Stimulated activated CD4-positive, alpha-beta T cell treated with anti-CD3 and anti-CD28 coated beads, TNF-alpha, amount 100 ng/mL, for 48 hours (primary cell): ENCODE measurements at places on chromosomes 6 and 20.

DNA sequence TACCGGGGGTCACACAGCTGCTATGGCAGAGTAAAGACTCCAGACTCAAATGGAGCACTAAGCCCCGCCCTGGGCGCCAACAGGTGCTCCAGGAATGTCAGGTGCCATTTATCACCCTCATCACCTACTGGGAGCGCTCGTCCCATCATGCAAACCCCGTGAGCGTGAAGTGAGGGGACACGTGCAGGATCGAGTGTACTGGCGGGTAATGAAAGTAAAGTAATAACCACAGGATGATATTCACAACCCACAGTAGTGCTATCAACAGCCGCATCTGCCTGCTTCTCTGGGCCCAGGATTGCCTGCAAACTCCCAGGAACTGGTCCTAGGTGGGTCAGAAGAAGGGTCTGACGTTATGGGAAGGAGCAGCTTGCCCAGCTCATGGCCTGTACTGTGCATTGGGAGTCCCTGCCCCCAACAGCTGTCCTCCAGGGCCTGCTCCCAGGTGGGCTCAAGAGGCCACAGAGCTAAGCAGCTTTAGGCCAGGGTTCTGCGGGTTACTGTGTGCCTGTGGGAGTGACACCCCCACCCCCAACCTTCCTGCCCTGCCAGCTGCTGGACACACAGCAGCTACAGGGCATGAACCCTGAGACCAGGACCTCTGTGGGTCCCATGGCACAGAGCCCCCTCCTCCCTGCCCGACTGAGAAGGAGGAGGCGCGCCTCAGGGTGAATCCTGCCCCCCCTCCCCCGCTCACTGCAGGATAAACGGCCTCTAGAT lies 120.5 kb upstream of the SULF2 start:
- DNase-seq = no peak

DNA sequence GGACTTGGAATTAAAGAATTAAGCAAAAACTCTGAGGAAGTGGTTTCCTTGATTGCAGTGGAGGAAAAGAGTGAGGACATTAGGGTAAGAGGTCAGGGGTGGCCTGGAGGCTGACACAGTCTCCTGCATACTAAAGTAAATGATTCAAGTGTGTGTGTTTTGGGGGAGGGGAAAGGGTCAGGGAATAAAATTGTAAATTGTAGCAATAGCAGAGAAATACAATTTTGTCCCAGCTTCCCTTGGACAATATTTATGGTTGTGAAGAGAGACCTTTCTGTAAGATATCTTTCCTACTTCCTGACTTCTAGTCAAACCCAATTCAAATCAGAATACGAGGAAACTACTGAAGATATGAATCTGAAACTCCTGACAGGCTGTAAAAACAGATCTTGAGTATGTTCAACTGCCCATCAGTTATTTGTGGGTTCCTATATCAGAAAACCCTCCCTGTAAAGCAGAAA lies 143.4 kb upstream of the HMGN3 start:
- DNase-seq = no peak

GRCh38 chr6:92688342-92688741 lies 731.0 kb downstream of the EPHA7 start:
- no peak for DNase-seq

DNA sequence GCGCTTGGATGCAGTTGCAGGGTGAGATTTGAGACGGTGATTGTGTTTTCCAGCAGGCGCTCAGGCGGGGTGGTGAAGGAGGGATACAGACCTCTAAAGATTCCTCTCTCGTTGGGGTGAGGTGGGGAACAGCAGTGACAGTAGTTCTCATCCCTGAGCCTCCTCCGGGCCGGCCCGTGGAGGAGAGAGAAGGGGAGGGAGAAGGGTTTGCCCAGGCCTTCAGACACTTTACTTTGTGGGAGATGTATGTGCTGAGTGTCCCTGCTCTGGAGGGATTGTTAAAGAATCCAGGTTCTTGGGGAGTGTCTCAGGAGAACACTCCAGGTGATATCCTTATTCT lies 41.0 kb downstream of the PSMB9 start:
- DNase-seq = no peak

DNA sequence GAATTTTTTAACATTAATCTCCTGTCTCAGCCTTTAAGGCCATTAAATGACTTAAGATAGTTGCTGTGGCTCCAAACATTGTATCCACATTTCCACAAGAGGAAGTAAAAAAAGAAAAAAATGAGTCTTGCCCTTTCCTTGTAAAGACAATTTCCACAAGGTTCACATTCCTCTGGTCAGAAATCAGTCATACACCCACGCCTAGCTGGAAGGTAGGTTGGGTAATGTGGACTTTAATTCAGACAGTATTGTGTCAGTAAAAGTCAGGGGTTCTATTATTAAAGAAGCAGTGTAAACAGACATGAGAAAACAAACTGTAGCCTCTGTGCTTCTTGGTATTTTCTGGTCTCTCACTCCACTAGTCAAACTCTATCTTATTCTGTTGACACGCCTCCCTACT lies 682.0 kb downstream of the GRIK2 start:
- no peak for DNase-seq
